ENCODE measurements at places on chromosomes 1 and 21.
A peak's percentile ranks its signal among the peaks of the same experiment; 100 is the strongest.

DNA sequence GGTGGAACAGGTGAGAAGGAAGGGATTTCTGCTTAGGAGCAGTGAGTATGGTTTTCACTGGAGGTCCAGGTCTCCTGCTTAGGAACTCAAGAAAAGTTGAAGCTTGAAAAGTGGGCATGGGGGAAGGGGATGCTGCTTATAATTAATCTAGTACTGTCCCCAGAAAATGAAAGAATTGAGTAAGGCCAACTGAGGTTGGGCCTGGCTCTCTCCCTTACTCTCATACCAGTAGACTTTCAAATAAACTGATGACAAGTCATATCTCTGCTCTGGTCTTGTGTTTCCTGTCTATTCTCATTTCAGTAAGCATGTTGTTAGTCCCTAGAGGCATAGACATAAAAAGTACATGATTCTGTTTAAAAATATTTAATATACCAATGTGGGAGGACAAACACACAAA is 26.4 kb downstream of the CD48 start:
- H3K27ac ChIP-seq, result no peak overlapping the region
- H3K4me1 ChIP-seq, result no peaks in the 10 kb centered on the region
- H3K36me3 ChIP-seq, result no peaks in the 10 kb centered on the region

- H3K4me1 ChIP-seq, result no peaks in the 10 kb centered on the region
- no peaks in the 10 kb centered on the region for H3K27me3 ChIP-seq
- H3K4me3 ChIP-seq, result no peak overlapping the region
- H3K36me3 ChIP-seq, result no peaks in the 10 kb centered on the region
- no peak for DNase-seq
These were observed 147.4 kb upstream of the COL6A1 start for GRCh38 chr21:45834026-45834715.

GRCh38 chr1:210624722-210625121 is 296.0 kb downstream of the HHAT start:
- no peak overlapping the region for H3K4me3 ChIP-seq
- no peak for DNase-seq
- no peaks in the 10 kb centered on the region for H3K36me3 ChIP-seq

DNA sequence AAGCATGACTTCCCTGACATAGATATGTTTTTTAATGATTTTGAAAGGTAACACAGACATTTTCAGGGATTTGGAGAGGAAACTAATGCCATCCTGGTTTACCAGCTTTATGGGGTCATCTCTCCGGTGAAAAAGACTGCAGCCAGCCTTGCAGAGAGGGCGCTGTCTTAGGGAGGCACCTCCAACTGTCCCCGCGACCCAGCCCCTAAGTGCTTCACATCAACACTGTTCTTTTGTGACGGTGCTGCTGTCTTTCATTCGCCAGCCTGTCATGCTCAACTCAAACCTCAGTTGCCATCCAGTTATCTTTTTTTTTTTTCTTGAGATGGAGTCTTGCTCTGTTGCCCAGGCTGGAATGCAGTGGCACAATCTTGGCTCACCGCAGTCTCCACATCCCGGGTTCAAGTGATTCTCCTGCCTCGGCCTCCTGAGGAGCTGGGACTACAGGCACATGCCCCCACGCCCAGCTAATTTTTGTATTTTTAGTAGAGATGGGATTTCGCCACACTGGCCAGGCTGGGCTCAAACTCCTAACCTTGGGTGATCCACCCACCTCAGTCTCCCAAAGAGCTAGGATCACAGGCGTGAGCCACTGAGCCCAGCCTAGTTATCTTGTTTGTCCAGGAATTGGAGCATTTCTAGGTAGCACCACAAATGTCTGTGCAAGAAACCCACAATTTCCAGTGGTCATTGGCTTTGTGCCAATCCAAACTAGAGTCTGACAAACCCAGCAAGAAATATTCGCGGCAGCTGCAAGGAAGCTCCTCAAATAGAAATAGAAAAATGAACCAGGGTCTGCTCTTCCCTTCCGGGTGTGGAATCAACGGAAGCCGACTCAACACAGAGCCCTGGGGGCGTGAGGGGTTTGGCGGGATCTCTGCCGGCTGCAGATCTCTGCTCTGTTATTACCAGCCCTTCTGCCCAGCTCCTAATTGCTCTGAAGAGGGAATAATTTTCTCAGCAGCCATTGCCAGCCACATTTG is 24.2 kb downstream of the PDE9A start:
- H3K27ac ChIP-seq, result no peak overlapping the region
- H3K4me1 ChIP-seq, result no peaks in the 10 kb centered on the region
- H3K4me3 ChIP-seq, result no peak overlapping the region
- DNase-seq, result no peak

GRCh38 chr1:197210426-197210825 is 57.6 kb upstream of the CRB1 start:
- no peaks in the 10 kb centered on the region for H3K4me1 ChIP-seq
- H3K27ac ChIP-seq, result no peak overlapping the region
- no peaks in the 10 kb centered on the region for H3K27me3 ChIP-seq
- no peak overlapping the region for H3K4me3 ChIP-seq

- no peaks in the 10 kb centered on the region for H3K4me1 ChIP-seq
- no peak for DNase-seq
- H3K36me3 ChIP-seq, result no peaks in the 10 kb centered on the region
- H3K27ac ChIP-seq, result no peak overlapping the region
- no peak overlapping the region for H3K4me3 ChIP-seq
These were observed 21.3 kb downstream of the HTR6 start for GRCh38 chr1:19685994-19686393.

- DNase-seq, result no peak
- no peaks in the 10 kb centered on the region for H3K36me3 ChIP-seq
- no peaks in the 10 kb centered on the region for H3K4me1 ChIP-seq
- H3K27ac ChIP-seq, result no peak overlapping the region
- H3K4me3 ChIP-seq, result no peak overlapping the region
These were observed 3.9 kb downstream of the EXTL1 start for GRCh38 chr1:26025517-26025916.

DNA sequence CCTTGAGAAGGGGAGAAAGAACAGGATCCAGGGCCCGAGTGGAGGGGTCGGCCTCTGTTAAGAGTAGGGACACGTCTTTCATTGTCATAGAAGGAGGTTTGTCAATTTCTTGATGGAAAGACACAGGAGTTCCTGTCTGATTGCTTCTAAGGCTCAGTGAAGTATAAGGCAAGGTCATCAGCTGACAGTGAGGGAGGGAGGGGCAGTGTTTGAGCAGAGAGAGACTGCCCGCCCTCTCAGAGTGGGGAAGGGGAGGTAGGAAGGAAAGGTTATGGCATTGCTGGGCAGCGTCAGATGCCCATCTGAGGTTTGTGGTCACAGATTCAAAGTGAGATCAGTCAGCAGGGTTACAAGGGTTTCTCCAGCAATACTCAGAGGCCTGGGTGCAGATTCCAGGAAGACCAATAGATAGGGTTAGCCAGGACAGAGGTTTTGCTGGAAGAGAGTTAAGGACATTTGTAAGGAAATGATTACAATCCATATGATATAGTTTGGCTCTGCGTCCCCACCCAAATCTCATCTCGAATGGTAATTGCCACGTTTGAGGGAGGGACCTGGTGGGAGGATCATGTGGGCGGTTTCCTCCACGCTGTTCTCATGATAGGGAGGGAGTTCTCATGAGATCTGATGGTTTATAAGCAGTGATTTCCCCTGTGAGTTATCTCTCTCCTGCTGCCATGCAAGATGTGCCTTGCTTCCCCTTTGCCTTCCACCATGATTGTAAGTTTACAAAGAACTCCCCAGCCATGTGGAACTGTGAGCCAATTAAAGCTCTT is 127.2 kb upstream of the GJB5 start:
- H3K27me3 ChIP-seq, result no peaks in the 10 kb centered on the region
- H3K4me3 ChIP-seq, result no peak overlapping the region
- no peaks in the 10 kb centered on the region for H3K4me1 ChIP-seq

DNA sequence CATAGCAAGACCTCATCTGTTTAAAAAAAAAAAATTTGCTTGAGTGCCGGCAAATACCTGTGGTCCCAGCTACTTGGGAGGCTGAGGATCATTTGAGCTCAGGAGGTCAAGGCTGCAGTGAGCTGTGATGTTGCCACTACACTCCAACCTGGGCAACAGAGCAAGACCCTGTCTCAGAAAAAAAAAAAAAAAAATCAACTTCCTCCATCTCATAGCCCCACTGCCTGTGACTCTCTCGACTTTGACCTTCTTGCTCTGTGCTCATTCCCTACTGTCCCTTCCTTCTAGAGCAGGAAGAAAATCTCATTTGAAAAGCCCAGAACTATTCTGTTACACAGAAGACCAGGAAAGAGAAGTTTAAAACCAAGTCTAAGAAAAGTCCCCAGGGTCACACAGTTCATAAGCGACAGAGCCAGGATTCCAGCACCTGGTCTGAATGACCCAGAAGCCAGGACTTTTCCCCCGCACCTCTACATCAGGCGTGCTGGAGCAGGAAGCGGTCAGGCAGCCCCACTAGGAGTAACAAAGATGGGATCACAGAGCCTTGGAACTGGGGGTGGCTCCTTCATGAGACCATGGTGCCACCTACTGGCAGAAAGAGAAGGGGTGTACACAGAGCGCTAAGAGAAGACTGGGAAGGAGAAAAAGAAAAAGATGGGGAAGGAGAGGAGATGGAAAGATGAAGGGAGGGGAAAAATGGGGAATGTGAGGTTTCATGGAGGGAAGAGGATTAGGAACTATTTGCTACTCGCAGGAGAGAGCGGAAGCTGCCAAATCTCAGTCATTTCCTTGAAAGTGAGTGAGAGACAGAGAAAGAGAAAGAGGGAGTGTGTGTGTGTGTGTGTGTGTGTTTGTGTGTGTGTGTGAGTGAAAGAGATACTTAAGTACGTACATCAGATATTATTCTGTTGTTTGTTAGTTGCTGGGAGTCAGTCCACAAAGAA is 3.1 kb upstream of the P3R3URF start:
- peaks cover 3% of the 10 kb centered on the region for H3K4me1 ChIP-seq
- peak; percentile 85 for DNase-seq
- no peak overlapping the region for H3K4me3 ChIP-seq
- H3K27me3 ChIP-seq, result no peaks in the 10 kb centered on the region
- H3K27ac ChIP-seq, result peak overlapping the region; percentile 43

- no peak for DNase-seq
- H3K4me1 ChIP-seq, result peaks cover 3% of the 10 kb centered on the region
- H3K4me3 ChIP-seq, result no peak overlapping the region
These were observed 28.9 kb upstream of the EDN2 start for GRCh38 chr1:41513383-41513735.

GRCh38 chr21:17539323-17539722 is 26.5 kb downstream of the CXADR start:
- no peak overlapping the region for H3K27ac ChIP-seq
- no peaks in the 10 kb centered on the region for H3K27me3 ChIP-seq
- H3K4me3 ChIP-seq, result no peak overlapping the region
- H3K4me1 ChIP-seq, result no peaks in the 10 kb centered on the region
- H3K36me3 ChIP-seq, result no peaks in the 10 kb centered on the region
- DNase-seq, result no peak

DNA sequence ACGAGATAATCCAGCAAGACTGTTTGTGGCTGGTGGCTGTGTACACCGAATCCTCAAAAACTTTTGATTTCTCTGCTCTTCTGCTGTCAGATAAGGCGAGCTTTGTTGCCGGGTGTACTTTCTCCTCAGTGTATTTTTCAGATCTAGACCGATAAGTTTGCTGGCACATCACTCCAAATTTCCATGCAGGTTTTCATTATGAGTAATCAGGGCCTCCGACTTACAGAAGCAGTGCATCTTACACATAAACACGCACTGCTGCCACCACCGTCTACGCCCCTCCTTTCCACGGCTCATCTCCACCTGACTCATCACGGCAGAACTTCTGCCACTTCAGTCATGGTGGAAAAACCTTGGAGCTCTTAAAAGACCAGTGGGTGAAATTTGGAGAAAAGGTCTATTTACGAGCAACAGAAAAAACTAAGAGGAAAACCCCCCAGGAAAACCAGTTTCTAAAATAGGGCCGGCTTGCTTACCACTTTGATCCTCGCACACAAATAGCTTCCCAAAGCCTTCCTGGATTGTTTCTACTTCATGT is 7.7 kb downstream of the ZBTB21 start:
- no peaks in the 10 kb centered on the region for H3K4me1 ChIP-seq
- no peaks in the 10 kb centered on the region for H3K27me3 ChIP-seq
- H3K27ac ChIP-seq, result no peak overlapping the region
- no peak for DNase-seq
- no peaks in the 10 kb centered on the region for H3K36me3 ChIP-seq

DNA sequence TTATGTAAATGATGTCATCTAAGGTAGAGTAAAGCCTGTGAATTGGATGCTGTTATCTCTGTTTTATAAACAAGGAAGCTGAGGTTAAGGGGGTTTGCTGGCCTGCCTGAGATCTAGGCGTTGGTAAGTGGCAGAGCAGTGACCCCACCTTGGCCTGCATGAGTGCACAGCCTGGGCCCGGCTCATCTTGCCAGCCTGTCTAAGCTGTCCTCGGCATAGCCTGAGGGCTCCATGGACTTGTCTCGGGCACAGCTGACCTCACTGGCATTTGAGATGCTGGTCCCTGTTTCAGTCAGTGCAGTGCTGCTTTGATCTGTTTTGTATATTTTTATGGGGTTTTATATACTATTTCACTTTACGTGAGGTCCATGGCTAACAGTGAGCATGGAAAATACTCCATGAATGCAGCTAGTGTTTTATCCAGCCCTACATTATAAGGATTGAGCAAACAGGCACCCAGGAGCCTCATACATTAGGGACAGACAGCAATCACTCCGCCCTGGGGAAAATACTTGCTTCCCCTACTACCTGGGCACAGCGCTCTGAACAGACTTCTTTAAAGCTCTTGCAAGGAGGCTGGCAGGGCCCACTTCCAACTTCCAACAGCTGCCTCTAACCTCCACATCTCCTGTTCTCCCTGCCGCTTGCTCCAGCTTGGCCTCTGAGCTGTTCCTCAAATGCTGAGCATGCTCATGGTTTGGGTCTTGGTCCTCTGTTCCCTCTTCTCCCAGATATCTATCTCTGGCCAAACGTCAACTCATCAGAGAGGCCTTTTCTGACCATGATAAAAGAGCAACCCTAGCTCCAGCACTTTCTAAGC is 150.6 kb upstream of the HMGB4 start:
- no peaks in the 10 kb centered on the region for H3K36me3 ChIP-seq
- H3K27me3 ChIP-seq, result peaks cover 4% of the 10 kb centered on the region

- no peaks in the 10 kb centered on the region for H3K27me3 ChIP-seq
- no peak overlapping the region for H3K4me3 ChIP-seq
- peak; percentile 58 for DNase-seq
- H3K27ac ChIP-seq, result peak overlapping the region; percentile 89
- H3K4me1 ChIP-seq, result no peaks in the 10 kb centered on the region
These were observed 99.7 kb downstream of the NMNAT2 start for GRCh38 chr1:183318433-183318832.

DNA sequence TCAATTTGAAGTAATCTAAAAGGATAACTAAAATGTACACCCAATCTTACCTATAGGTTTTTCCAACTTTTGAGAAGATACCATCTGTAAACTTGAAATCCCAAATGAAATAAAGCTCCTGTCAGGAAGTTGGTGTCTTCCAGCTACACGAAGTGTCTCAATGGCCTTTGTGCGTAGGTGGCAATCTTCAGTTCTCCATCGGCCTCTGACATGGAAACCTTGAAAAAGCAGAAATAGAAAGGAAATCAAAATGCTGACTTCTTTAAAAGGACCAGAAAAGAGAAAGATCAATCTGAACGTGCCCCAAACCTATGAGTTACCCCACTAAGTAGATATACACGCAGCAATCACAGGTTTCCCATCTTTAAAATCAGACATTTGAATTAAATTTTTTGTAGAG is 10.0 kb downstream of the MKNK1 start:
- H3K4me3 ChIP-seq, result no peak overlapping the region
- H3K36me3 ChIP-seq, result peaks cover 8% of the 10 kb centered on the region
- H3K27ac ChIP-seq, result no peak overlapping the region
- DNase-seq, result no peak

GRCh38 chr1:193856261-193856660 is 669.8 kb upstream of the B3GALT2 start:
- DNase-seq, result no peak
- no peaks in the 10 kb centered on the region for H3K27me3 ChIP-seq
- no peak overlapping the region for H3K27ac ChIP-seq
- H3K4me3 ChIP-seq, result no peak overlapping the region
- H3K4me1 ChIP-seq, result no peaks in the 10 kb centered on the region
